NB4 (cell line): ENCODE measurements at places on chromosomes 3 and 15.

DNA sequence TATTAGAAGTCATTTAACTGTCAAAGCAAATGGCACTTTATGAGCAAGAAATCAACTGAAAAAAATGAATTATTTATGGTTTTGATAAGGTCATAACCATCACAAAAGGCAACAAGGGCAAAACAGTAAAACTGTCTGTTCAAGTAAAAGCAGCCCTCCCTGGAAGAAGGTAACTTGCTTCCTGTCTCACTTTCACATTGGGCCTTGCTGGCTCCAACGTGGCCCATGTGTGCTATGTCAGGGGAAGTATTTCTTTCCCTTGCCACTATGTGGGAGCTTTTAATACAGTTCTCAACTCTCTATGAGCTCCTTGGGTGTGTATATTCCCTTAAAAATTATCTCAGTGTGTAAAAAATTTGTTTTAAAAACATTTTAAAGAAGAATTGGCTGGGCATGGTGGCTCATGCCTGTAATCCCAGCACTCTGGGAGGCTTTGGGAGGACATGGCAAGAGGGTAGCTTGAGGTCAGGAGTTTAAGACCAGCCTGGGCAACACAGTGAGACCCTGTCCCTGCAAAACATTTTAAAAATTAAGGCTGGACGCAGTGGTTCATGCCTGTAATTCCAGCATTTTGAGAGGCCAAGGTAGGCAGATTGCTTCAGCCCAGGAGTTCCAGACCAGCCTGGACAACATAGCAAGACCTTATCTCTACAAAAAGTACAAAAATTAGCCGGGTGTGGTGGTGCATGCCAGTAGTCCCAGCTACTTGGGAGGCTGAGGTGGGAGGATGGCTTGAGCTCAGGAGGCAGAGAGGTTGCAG lies 45.2 kb upstream of the TJP1 start:
- no peak for DNase-seq

- DNase-seq, result no peak
Measured at GRCh38 chr3:23440416-23441294, 237.5 kb downstream of the UBE2E2 start.

DNA sequence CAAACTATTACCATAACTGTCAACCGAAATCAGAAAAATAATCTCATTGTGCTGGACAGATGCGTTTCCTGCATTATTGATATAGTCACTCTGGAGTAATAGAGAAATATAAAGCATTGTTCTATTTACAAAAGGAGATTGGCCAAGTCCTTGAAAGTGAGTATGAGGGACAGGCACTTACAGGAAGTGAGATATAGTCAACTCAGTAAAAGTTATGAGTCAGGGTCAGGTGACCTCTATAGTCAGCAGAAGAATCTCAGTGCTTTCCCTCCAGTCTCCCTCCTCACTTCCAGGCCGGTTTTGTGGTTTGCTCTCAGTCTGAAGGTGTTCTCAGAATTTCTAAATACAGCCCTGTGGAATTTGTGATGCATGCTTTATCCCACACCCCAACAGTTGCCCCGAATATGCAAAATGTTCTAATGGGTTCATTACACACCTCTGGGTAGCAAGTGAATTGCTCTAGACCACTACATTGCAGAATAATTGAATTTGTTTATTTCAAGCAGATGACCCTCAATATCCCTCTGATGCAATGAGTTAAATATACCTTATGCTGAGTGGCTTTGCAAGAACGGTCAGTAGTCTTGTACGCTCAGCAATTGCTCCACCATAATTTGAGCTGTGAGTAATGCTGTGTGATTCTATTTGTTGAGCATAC lies 787.7 kb downstream of the MCTP2 start:
- DNase-seq, result peak; percentile 12

GRCh38 chr15:73996939-73997338 lies 2.4 kb downstream of the PML start:
- peak; percentile 68 for DNase-seq

GRCh38 chr3:170634663-170635384 lies 48.9 kb upstream of the SLC7A14 start:
- DNase-seq, result no peak

GRCh38 chr3:69930564-69930963 lies 69.0 kb upstream of the SAMMSON start:
- DNase-seq, result no peak

DNA sequence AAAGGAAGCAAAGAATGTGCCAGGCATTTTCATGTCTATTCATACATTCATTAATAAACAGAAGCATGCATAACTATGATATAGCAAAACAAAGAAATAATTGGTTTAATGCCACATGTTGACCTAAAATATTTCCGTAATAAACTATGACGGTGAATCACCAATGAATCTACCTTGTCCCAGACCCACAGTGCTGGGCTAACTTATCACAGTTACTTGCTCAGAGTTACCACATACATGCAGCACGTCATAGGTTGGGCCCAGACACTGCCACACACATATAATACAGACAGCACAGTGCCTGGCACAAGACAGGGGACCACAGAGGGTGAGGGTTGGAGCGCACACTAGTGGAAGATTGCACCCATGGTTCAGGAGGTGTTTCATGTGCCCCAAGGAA lies 86.9 kb downstream of the ATP1B3 start:
- DNase-seq, result no peak

- DNase-seq, result peak; percentile 50
Measured at GRCh38 chr3:49554633-49555265, 472 bp downstream of the BSN start.

DNA sequence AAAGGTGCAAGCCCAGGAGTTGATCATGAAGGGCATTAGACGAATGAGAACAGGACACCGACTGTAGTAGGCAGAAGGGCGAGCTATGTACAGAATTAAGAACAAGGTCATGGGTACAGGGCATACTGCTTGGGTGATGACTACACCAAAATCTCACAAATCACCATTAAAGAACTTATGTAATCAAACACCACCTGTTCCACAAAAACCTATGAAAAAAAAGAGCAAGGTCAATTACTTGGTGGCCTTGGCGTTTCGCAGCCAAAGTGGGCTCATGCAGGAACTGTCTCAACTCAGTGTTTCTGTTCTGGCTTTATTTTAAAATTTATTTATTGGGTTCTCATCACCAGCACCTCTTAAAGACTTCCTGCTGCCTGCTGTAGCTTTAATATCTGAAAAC lies 2.1 kb downstream of the KAT2B start:
- DNase-seq, result no peak

GRCh38 chr3:188060840-188061544 lies 93.0 kb upstream of the LPP start:
- peak; percentile 60 for DNase-seq

GRCh38 chr3:154458560-154458959 lies 28.6 kb upstream of the GPR149 start:
- DNase-seq, result no peak

DNA sequence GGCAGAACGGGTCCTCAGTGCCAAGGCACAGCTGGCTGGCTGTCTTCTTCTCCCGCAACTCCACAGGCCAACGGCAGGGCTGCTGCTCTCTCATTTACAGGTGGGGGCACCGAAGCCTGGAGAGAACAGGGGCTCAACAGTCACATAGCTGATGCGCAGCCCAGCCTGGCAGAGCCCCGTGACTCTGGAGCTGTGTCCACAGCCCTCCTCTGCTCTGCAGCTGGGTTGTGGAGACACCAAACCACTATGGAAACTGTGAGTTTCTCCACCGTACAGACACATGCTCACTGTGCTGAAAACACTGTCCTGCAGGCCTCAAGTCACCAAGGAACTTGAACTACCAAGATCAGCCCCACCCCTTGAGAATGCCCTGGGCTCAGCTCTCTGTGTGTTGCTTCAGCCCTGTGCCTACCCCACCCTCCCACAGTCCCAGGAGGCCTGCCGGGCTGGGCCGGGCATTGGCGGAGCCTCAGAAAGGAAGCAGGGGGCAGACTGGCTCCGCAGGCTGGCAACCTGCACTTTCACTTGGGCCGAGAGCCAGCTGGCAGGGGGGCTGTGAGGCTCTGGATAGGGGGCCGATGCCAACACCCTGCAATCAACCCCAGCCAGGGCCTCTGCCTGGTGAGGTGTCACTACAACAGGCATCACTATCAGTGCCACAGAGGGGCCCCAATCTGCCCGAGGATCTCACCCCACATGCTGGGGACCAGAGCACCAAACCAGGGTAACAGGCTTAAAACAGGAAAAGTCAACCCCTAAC lies 113.7 kb upstream of the RPL32 start:
- peak; percentile 90 for DNase-seq

GRCh38 chr15:87660251-87661129 lies 596.0 kb downstream of the NTRK3 start:
- no peak for DNase-seq
